ENCODE measurements at places on chromosomes 12 and 14.

DNA sequence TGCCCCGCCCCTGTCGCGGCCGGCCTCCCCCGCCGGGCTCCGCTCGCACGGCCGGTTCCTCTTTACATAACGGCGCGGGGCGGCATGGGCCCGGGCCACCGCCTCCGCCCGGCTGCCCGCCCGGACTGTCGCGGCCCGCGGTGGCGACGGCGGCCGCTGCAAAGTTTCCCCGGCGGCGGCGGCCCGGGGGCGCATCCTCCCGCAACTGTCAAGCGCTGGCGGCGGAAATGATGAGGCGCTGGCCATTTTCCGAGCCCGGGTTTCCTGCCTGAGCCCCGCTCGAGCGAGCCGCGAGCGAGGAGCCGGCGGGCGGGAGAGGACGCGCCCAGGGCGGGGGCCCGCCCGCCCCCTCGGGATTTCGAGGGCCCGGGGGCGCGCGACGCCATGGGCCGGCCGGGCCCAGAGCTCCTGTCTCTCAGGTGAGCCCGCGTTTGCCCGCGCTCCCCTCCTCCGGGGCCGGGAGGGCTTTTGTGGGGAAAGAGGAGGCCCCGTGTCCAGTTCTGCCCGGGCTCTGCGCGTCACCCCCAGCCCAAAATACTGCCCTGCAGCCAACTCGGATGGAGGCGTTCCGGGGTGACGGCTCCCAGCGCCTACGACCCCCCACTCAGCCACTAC lies at the start of gene SH2B3:
Gene SH2B3, plus strand, starts transcription at position 65 of the 615 bp plus-strand sequence. CDS start 12,223 bp downstream, outside the sequence.
- DNase-seq = no peak

GRCh38 chr14:93207468-93208308 lies 632 bp downstream of the UBR7 start:
- no peak for DNase-seq

GRCh38 chr12:115810122-115810901 lies 467.2 kb downstream of the MED13L start:
- DNase-seq = no peak

DNA sequence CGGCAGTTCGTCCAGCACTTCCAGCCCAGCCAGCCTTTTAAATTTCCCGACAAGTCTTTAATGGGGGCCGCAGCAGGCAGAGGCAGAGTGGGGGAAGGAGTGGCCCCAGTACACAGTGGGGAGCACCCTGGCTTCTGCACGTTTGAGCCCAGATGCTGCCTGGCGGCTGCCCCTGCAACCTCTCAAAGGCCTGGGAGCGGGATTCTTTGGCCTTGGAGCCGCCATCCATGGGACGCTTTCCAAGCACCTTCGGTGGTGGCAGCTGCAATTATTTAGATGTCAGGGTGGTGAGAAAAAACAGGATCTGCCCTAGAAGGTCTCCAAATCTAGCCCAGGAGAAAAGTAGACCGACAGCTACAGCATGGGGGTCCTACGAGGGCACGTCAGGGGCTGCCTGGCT lies 46.0 kb downstream of the FAM222A start:
- no peak for DNase-seq

GRCh38 chr14:83714151-83714550 lies 1815.8 kb upstream of the FLRT2 start:
- no peak for DNase-seq

- no peak for DNase-seq
Measured at GRCh38 chr14:36928432-36928831, 244.0 kb downstream of the SLC25A21 start.

- no peak for DNase-seq
Measured at GRCh38 chr14:67319142-67319541, 40.5 kb downstream of the ATP6V1D start.

DNA sequence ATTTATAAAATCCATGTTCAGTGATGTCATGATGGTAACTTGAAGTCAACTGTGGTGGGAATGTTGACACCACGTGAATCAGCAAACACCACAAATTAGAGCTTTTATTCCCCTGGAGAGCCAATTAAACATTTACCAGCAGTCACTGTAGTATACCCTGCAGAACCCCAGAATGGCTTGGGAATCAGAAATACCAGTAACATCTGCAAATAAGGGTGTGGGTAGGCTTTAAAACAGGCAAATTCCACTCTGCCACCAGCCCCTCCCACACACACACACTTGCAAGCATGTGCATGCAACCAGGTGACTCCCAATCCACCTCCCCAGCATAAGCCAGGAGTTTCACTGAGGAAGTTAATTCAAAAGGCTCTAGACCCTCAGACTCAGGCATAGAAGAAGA lies 63.6 kb upstream of the TMEM263 start:
- no peak for DNase-seq

- DNase-seq = no peak
Measured at GRCh38 chr12:104764225-104765091, 193.6 kb downstream of the SLC41A2 start.

GRCh38 chr12:59142183-59142790 lies 222.0 kb upstream of the LRIG3 start:
- no peak for DNase-seq

DNA sequence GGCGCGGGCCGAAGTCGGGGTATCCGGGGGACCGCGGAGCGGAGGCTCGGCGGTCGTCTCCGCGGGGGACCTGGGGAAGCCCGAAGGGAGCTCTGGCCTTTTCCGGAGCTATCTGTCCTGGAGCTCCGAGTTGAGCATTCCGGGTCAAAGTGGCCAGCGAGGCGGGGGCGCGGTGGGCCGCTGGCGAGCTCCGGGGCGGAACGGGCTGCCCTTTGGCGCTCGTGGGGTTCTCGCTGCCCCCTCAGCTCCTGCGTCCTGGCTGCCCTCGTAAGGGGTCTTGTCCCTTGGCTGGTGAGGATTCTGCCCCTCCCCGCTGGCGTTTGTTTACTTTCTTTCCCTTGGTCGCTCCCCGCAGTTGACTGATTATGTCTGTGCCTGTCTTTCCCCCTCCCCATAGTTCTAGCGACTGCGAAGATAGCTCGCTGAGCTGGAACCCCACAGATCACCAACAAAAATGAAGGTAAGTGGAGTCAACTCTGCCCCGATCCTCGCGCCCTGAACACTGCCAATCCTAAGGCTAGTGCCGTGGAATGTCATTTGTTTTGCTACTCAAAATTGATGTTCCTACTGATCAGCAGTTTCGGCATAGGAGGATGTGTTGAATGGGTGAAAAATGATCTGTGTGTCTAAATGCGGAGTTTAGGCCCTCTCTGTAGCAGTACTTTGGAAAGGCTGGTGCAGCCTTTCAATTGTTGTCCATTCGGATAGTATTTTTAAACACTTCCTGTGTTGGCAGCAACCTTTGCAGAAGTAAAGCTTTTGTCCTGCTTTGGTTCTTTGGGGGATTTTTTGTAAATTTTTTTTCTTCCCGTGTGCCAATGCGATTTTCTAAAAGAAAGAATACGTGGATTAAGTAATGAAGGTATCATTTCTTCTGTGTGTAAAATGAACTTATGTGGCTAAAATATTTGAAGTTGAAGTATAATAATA lies 1.3 kb downstream of the ARID4A start:
- no peak for DNase-seq

DNA sequence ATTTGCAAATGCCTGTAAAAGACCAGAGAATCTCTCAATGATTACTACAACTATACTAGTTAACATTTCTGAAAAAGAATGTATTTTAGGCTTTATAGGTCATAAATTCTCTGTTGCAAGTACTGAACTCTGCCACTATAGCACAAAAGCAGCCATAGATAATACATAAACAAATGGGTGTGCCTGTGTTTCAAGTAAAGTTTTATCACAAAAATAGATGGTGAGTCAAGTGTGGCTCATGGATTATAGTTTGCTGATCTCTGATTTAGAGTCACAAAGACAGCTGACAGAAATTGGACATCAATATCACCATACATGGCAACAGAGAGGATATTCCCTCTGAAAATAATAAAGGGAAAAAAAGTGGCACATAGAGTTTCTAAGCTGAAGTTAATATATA lies 68.1 kb downstream of the FSCB start:
- DNase-seq = no peak

- no peak for DNase-seq
Measured at GRCh38 chr14:67420102-67420739, 8.3 kb upstream of the PLEK2 start.

- no peak for DNase-seq
Measured at GRCh38 chr14:65748796-65749195, 336.3 kb downstream of the FUT8 start.

GRCh38 chr12:88433997-88434703 lies 146.1 kb downstream of the KITLG start:
- DNase-seq = no peak

DNA sequence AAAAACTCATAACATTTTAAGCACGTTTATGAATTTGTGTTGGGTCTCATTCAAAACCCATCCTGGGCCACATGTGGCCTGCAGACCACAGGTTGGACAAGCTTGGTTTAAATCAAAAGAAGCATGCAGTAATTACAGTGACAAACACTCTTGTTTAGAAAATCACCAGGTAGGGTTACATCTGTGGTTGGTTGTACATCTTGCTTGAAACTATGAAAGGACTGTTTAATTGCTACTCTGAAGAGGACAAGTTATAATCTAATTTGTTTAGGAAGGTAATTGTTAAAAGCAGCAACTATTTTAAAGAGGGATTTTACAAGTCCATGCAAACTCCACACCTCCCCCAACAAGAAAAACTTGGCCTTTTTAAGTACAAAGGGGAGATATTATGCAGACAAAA lies 4.0 kb downstream of the TRIP11 start:
- DNase-seq = no peak

GRCh38 chr14:36585100-36585499 lies 2.7 kb upstream of the NKX2-8 start:
- DNase-seq = no peak

- no peak for DNase-seq
Measured at GRCh38 chr12:99261256-99261655, 386.3 kb upstream of the GARIN6 start.

GRCh38 chr12:111645433-111645832 lies 40.3 kb downstream of the BRAP start:
- no peak for DNase-seq

- peak; percentile 66 for DNase-seq
Measured at GRCh38 chr14:91317381-91318308, 73.1 kb upstream of the GPR68 start.

DNA sequence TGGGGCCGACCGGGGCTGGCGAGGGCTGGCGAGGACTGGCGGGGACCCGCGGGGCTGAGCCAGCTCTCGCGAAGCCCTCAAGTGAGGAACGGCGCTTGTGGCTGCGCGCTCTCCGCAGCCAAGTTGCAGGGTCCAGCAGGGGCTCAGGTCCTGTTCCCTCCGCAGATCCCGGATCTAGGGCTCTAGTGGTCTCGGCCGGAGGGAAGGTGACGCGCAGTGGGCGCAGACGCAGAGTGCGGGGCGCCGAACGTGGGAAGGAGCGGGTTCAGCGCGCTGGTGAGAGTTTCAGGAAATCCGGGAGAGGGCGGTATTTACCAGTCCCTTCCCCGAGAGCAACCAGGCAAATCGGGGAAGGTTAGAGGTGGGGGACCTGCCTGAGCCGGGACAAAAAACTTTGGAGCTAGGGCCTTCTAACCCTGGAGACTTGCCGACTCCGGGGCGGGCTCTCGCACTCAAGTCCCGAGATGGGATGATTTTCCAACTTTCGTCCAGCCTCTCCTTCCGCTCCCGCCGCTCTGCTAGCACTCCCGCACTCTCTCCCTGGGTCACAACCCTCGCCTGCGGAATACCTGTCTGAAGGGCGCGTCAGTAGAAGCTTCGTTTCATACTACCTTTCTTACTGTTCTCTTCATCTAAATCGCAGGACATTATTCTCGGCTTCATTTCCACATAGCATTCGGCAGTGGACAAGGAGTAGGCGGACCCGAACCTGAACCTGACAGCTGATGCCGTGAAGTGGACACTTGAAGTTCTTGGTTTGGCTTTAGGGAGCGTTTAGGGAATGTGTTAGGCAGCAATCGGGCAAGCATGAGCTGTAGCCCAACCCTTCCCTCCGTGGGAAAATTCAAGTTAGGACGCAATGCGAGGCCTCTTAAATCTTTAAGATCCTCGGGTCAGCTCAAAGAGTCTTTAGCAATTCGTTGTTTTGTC lies 13.6 kb upstream of the PAX9 start:
- no peak for DNase-seq

GRCh38 chr14:76761136-76761959 lies at the start of gene VASH1:
Gene VASH1, plus strand, starts transcription at chr14:76761468. Its CDS starts 1,354 bp downstream, at chr14:76762822.
- DNase-seq = peak; percentile 29

- DNase-seq = peak; percentile 99
Measured at GRCh38 chr14:99683619-99684409, at the start of gene CYP46A1. Gene CYP46A1, plus strand, starts transcription at chr14:99684298. Its CDS starts 120 bp downstream, at chr14:99684418.

GRCh38 chr12:57895389-57896114 lies 45.8 kb upstream of the ATP23 start:
- DNase-seq = no peak

- DNase-seq = no peak
Measured at GRCh38 chr12:32561931-32562341, 117.2 kb upstream of the DNM1L start.

- no peak for DNase-seq
Measured at GRCh38 chr14:94278731-94279130, 14.3 kb downstream of the SERPINA10 start.

DNA sequence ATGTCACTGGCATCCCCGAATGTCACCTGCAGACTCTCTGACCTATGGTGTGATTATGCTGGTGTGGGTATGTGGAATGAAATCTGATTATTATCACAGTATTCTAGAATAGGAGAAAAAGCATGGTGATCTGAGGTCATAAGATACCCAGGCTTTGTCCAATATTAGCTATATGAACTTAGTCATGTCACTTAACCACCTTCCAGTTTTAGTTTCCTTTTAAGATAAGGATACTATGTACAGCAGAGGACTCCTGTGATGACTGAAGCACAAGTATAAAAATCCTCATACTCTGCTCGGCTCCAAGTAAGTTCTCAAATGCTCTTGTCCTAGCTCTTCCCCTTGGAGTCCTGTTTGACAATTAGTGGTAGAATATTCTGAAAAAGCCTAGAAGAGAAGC lies 2.8 kb downstream of the GNS start:
- no peak for DNase-seq

DNA sequence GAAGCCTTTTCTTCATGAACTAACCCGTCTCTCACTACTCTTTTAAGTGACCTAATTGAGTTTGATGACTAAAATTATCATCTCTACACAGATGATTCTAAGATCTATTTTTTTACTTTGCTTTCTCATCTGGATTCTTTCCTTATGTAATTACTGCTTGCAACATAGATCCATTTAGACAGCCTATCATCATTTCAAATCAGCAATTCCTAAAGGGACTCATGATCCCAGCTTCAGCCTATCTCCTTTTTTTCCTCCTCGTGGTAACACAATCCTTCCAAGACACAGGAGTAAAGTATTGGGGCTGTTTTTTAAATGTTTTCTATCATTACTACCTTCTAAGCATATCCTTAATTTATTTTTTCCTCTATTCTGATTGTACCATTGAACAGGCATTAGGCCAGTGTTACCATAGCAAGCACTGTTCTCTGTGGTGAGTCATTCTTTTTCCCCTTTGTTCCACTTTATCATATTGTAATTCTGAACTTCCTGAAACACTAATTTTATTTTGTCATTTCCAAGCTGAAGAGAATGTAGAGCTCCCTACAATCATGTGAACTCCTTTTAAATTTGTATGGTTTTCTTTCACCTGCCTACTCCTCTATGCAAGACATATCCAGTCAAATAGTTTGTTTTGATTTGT lies 190.4 kb upstream of the FAR2 start:
- DNase-seq = no peak

GRCh38 chr12:113198296-113198695 lies 12.8 kb downstream of the RITA1 start:
- DNase-seq = no peak

GRCh38 chr12:124736115-124737039 lies 127.3 kb downstream of the SCARB1 start:
- no peak for DNase-seq

- DNase-seq = no peak
Measured at GRCh38 chr12:15717940-15718567, 71.1 kb downstream of the EPS8 start.

All from stimulated activated CD4-positive, alpha-beta T cell treated with anti-CD3 and anti-CD28 coated beads, TNF-alpha, amount 100 ng/mL, for 1 hour (primary cell).